Smooth muscle cell of the coronary artery (primary cell): ENCODE measurements at places on chromosomes 13 and 19. TPM values are rescaled to one million over a fixed set of nuclear protein-coding genes. Genes with fewer than 3 reads are reported as not detected.

The ATXN8OS gene
- total RNA-seq: not detected in 2 replicates

The OR7D2 gene
- total RNA-seq: not detected in 2 replicates

The ZNF208 gene
- 1.4 and 2.1 TPM in 2 replicates for total RNA-seq

The SYNGR4 gene
- total RNA-seq: not detected in 2 replicates

The CBY2 gene
- total RNA-seq: not detected in 2 replicates

The CDX2 gene
- total RNA-seq: not detected in 2 replicates

The NLRP9 gene
- not detected in 2 replicates for total RNA-seq

The CNFN gene
- total RNA-seq: not detected in 2 replicates

The FCAR gene
- not detected in 2 replicates for total RNA-seq

The KRTDAP gene
- total RNA-seq: not detected in 2 replicates

The TBXA2R gene
- total RNA-seq: 1.4 and 1.5 TPM in 2 replicates

The PET100 gene
- total RNA-seq: 35.3 and 48.3 TPM in 2 replicates

The CEACAM16 gene
- 0.08 TPM in 1 of 2 replicates, not detected in the other for total RNA-seq

The TSPAN16 gene
- total RNA-seq: not detected in 2 replicates

The KLF1 gene
- 0.12 TPM in 1 of 2 replicates, not detected in the other for total RNA-seq

The PGLYRP1 gene
- not detected in 2 replicates for total RNA-seq

The COX7A1 gene
- 50.9 and 81.3 TPM in 2 replicates for total RNA-seq

The CYP4F2 gene
- total RNA-seq: not detected in 2 replicates

The C19orf67 gene
- total RNA-seq: not detected in 2 replicates

The ADAMTSL5 gene
- 1.3 and 2.6 TPM in 2 replicates for total RNA-seq

The ZNF28 gene
- 15.3 and 19.2 TPM in 2 replicates for total RNA-seq

The ENOX1 gene
- total RNA-seq: 4.4 and 6.0 TPM in 2 replicates

The PNMA8B gene
- 0.38 and 3.6 TPM in 2 replicates for total RNA-seq

The SAE1 gene
- 62.0 and 170 TPM in 2 replicates for total RNA-seq

The RAB8A gene
- total RNA-seq: 71.7 and 95.4 TPM in 2 replicates

The FAM32A gene
- total RNA-seq: 57.0 and 91.3 TPM in 2 replicates

The DPP9 gene
- 9.7 and 18.1 TPM in 2 replicates for total RNA-seq

The PNMA8C gene
- 0.15 TPM in 1 of 2 replicates, not detected in the other for total RNA-seq

The FKRP gene
- total RNA-seq: 5.6 and 10.2 TPM in 2 replicates

The DACH1 gene
- under 0.01 and 1.8 TPM in 2 replicates for total RNA-seq

The OR7A5 gene
- not detected in 2 replicates for total RNA-seq

The FOSB gene
- total RNA-seq: 0.94 and 6.2 TPM in 2 replicates

The JOSD2 gene
- total RNA-seq: 25.5 and 52.0 TPM in 2 replicates

The NLRP5 gene
- not detected in 2 replicates for total RNA-seq

The CCDC169 gene
- total RNA-seq: 1.7 and 3.5 TPM in 2 replicates

The TMPRSS9 gene
- total RNA-seq: not detected in 2 replicates

The RNF113B gene
- total RNA-seq: not detected in 2 replicates

The CLDND2 gene
- total RNA-seq: not detected in 2 replicates

The KL gene
- 0.12 and 0.15 TPM in 2 replicates for total RNA-seq

The CNN1 gene
- 6.5 and 9.2 TPM in 2 replicates for total RNA-seq

The APOC1 gene
- total RNA-seq: 0.47 and 0.68 TPM in 2 replicates

The CABP5 gene
- not detected in 2 replicates for total RNA-seq

The DNM2 gene
- total RNA-seq: 82.4 and 88.9 TPM in 2 replicates

The ZNF560 gene
- under 0.01 and 1.3 TPM in 2 replicates for total RNA-seq

The CGB1 gene
- not detected in 2 replicates for total RNA-seq

The FXYD5 gene
- total RNA-seq: 13.3 and 18.9 TPM in 2 replicates

The PPFIA3 gene
- total RNA-seq: 1.3 and 2.1 TPM in 2 replicates

The CEBPA gene
- total RNA-seq: 0.12 TPM in 1 of 2 replicates, not detected in the other

The TEAD2 gene
- total RNA-seq: 6.4 and 31.6 TPM in 2 replicates

The GSX1 gene
- not detected in 2 replicates for total RNA-seq

The CARM1 gene
- total RNA-seq: 18.8 and 23.2 TPM in 2 replicates

The TBC1D4 gene
- total RNA-seq: 6.5 and 17.2 TPM in 2 replicates

The CYP4F3 gene
- total RNA-seq: 0.23 TPM in 1 of 2 replicates, not detected in the other

The FSD1 gene
- 4.9 and 6.8 TPM in 2 replicates for total RNA-seq

The SPATA13 gene
- 8.5 and 10.9 TPM in 2 replicates for total RNA-seq

The PRR36 gene
- total RNA-seq: not detected in 2 replicates

The PRR12 gene
- 1.1 and 1.2 TPM in 2 replicates for total RNA-seq

The COPE gene
- 215 and 269 TPM in 2 replicates for total RNA-seq

The ZNF264 gene
- 26.3 and 32.6 TPM in 2 replicates for total RNA-seq
